ENCODE measurements at places on chromosomes 13 and 19.

DNA sequence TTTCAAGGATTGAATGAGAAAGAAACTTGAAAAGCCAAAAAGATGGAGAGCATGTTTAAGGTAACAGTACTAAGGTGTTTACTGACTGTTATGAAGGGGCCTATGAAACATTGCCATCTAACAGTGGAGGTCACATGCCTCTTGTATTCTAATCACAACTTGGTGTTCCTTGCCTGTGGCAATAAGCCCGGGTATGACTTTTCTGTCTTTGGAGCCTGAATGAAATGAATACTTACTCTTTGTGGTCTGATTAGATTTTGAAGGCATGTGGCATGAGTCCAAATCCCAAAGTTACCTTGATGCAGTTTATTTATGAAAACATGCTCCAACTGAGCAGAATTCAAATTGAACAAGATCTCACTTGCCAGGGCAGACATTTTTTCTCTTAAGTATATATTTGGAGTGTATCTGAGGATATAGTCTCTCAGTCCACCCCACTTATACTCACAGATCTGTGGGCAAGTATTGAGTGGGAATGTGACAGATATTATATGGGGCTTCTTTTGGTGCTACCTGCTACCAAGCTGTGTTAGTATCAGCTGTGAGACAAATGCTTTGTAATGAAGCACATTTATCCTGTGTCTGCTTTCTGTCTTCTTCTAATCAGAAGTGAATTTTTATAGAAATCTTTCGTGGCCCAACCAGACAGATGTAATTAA, 67.5 kb downstream of the B3GLCT start:
- no peak for DNase-seq

DNA sequence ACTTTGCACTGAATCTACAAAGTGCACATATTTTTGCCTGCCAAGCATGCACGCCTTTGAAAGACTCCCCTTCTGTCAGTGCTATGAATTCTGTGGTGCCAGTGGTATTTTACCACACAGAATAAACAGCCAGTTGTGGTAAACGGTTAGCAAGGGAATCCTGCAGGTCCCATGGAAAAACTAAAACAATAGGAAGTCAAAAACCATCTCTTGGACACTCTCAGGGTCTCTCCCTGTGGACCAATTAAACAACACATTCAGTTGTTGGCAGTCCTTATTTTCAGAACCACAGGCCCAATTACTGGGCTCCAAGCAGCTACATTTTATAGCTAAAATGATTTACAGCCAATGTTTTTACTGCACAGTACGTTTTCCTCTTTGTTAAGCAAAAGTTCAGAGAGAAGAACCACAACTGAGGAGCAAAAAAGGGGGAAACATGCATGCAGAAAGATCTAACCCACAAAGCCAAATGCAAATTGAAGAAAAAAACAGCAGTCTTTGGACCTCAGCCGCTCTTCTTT, 116.9 kb downstream of the KCTD12 start:
- no peak for DNase-seq

DNA sequence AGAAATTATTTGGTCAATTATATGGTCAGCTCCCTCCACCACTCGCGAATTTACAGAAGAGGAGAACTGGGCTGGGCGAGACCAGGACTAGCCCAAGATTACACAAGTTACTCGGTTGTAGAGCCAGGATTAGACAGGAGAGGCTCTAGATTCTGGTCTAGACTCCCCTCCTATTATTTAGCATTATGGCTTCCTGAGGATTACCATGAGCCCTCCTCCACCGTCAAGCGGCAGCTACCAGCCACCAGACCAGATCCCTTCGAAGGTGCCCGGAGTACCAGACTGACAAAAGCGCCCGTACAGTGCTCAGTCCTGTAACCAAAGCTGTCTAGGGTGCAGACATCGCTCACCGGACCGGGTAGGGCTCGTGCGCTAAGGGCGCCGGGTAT, 497 bp upstream of the MLNR start:
- DNase-seq, result no peak

DNA sequence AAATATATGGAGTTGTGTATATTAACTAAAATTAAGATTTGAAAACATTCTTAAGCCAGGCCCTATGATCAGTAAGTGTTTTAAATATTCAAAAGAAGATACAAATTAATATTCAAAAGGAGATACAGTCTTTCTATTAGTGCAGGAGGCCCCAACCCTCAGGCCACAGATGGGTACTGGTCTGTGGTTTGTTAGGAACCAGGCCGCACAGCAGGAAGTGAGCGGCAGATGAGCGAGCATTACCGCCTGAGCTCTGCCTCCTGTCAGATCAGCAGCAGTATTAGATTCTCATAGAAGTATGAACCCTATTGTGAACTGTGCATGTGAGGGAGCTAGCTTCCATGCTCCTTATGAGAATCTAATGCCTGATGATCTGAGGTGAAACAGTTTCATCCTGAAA, 232.9 kb downstream of the FOXO1 start:
- DNase-seq, result no peak

- no peak for DNase-seq
Observed at GRCh38 chr13:23081901-23082300, 98.9 kb upstream of the SGCG start.

DNA sequence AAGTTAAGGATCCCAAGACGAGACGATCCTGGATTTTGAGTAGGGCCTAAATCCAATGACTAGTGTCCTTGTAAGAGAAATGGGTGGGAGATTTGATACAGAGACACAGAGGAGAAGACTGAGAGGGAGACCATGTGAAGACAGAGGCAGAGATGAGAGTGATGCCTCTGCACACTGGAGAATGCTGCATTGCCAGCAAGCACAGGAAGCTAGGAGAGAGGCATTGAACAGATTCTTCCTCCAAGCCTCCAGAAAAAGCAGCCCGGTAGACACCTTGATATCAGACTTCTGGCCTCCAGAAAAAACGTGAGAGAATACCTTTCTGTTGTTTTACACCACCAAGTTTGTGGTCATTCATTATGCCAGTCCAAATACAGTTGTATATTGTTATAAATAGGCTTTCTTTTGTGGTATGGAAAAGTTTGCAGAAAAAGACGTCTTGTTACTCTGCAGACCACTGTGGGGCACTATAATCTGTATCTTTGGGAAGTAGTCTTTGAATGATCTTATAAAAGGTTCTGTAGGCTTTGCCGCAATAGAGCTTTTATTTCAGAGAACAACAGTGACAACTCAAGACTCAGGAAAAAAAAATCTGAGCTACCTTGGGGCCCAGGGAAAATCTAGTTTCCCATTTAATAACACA, 17.9 kb upstream of the RFC3 start:
- no peak for DNase-seq

DNA sequence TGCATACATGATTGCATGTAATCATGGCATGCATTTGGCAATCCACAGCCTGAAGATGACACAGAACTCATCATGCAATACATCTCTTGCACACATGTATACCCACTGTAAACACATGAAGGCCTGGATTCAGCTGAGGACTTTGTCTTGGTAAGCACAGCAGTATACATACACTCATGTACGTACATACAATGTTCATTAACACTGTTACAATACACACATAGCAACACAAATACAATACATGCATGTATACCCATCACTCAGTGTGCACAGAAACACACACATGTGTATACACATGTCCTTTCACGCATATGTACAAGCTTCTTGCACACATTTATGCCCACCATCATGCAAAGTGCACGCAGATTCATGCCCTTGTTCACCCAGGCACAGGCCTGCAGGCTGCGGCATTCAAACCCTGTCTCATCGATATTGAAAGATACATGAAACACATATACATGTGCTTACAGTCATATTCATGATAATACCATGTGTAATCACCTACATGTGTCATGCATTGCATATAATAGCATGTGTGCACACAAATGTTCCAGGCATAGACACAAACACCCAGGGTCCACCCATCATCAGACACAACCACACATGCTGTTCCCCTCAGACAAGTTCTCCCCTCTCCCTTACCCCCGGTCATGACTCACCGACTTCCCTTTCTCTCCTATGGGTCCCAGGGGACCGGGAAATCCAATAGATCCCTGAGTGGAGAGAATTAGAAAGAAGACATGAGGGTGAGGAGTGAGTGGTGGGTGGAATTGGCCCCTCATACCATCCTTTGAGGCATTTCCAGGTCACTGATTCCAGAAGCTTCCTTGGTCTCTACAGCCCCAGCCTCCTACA, 28.7 kb downstream of the COL5A3 start:
- DNase-seq, result no peak

DNA sequence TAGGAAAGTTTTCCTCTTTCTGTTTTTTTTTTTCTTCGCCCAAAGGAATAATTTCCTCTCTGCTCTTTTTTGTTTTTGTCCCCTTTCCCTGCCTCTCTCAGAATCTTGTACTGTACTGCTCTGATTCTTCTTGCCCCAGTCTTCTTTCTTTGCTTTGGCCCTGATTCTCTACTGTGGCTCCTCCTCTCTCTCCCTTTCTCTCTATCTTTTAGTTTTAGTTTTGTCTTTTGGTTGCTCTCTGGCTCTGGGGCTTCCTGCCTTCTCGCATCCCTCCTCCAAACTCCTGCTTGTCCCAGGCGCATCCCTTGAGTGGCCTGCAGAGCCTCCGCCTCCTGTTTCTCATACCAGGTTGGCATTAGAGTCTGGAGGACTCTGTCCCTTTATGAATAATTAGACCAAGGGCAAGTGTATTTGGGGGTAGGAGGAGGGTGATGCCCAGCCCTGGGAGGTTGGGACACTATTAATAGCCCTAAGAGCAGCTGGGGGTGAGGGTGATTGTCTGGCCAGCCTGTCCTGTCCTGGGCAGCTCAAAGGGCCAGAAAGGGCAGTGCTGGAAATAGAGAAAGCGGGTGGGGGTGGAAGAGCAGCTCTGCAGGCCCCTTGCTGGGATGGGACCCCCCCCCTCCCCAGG, 39.1 kb downstream of the LYL1 start:
- DNase-seq, result no peak

GRCh38 chr13:111093136-111093535, 22.0 kb upstream of the ARHGEF7 start:
- no peak for DNase-seq

- DNase-seq, result no peak
Observed at GRCh38 chr19:57566396-57567265, 7.0 kb upstream of the ZNF550 start.

DNA sequence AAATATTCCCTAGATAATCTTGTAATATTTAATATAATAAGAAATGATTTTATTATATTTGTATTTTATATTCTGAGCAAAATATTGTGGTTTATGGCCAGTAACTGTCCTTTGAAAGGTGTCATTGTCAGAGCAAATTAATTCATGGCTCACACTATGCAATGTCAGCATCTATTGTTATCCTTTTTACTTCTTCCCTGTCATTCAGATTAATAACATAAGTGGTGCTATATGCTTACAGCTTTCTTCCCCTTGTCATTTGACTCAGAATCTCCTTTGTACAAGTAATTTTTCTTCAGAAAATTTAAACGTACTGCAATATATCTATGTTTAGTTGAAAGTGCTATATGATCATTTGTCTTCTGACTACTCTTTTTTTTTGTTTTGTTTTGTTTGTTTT, 1738.2 kb upstream of the MIR17HG start:
- DNase-seq, result no peak

- DNase-seq, result no peak
Observed at GRCh38 chr19:1567848-1568227, 287 bp downstream of the MEX3D start.

GRCh38 chr13:46816371-46816770, 19.4 kb upstream of the ESD start:
- no peak for DNase-seq

DNA sequence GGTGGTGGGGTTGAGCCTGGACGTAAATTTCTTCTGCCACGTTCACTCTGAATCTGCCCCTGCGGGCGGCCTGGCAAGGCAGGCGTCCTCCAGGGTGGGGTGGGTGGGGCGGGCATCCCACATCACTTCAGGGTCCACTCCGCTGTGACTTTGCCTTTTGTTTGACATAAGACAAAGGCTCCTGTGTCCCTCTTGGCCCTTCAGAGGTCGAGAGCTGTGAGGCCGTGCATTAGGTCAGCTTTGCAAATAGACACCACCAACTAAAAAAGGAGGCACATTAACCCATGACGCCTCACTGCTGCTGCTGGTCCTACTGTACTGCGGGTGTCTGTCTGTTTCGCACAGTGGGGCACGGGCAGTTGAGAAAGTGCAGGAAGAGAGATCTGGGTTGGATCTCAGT, 10.5 kb upstream of the ZNF536 start:
- DNase-seq, result no peak

- no peak for DNase-seq
Observed at GRCh38 chr13:32381539-32381938, 46.4 kb downstream of the N4BP2L1 start.

DNA sequence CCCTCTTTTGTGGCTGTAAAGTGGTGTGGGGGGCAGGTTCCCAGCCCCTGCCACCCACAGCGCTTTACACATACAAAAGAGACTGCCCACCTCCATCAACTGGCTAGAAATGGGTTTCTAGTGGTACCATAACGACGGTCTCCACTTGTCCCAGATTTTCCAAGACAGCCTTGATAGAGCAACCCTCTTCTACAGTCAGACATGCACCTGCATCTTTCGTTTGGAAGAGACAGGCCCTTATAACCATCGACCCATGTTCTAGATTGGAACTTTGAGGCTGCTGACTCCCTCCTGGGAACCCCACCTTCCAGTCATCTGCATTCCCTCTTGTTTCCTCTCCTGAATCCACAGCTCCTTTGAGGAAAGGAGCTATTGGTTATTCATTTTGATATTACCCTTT, 63.1 kb downstream of the GSX1 start:
- no peak for DNase-seq

DNA sequence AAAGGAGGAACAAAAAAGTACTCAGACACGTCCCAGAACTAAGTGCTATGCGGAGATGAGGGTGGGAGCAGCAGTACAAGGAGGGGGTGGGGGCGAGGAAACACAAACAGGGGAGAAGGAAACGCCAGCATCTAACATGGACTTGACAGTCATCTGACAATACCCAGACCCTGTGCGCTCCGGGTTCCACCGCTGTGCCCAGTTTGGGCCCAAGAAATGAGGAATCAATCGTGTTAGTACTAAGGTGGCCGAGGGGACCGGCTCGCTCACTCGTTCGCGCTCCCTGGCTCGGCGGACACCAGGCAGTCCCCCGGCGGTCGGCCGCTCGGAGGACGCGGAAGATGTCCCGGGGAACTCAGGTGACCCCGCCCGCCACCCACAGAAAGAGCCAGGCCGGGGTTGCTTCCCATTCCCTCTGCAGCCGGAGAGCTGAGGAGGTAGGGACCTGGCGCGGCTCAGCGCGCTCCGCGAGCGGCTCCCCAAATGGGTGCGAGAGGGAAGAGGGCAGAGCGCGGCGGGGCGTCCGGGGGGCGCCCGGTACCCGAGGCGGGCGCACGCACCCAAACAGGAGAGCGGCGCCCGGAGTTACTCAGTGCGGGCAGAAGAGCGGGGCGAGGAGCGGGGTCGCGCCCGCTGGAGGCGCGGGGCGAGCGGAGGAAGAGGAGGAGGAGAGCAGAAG, 616 bp downstream of the TSHZ3 start:
- no peak for DNase-seq

DNA sequence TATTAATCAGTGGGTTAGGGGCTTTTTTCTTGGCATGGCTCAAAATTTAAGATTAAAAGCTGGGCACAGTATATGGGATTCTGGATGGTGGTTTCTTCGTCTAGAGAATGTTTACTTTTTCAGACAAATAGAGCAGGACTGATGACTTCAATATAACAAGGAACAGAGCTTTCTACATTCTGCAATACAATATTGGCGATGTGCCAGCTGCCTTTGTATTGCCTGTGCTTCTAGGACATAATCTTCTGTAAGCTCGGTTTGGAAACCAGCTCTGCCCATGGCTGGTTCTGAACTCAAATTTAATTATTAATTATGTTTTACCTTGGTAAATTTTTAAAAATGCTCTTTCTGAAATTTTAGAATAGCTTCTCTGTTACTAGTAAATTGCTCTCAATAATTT, 139.1 kb upstream of the TRPC4 start:
- no peak for DNase-seq

Measured in stimulated activated CD4-positive, alpha-beta T cell treated with anti-CD3 and anti-CD28 coated beads, Interleukin-1b, Interleukin-23, amount 100 ng/mL, for 1 hour (primary cell).